ENCODE measurements at places on chromosomes 3 and 15.

GRCh38 chr3:173096994-173097785 lies 43.8 kb downstream of the SPATA16 start:
- no peak for DNase-seq

DNA sequence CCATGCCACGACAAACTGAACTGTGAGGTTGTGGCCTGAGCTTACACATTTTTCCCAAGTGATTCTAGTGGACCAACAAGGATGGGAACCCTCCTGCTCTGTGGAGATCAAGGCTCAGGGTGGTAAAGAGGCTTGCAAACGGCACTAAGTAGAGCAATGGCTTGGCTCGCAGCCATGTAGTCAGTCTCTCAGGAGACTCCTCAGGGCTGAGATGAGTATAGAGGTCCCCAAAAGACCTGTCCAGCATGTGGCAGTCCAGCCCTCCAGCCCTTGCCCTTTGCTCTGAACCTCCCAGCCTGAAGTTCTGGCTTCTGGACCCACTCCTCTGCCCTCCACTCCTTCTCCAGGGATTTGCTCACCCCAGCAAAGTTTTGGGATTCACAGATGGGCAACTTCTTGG lies 8.3 kb upstream of the CAMP start:
- DNase-seq: no peak

DNA sequence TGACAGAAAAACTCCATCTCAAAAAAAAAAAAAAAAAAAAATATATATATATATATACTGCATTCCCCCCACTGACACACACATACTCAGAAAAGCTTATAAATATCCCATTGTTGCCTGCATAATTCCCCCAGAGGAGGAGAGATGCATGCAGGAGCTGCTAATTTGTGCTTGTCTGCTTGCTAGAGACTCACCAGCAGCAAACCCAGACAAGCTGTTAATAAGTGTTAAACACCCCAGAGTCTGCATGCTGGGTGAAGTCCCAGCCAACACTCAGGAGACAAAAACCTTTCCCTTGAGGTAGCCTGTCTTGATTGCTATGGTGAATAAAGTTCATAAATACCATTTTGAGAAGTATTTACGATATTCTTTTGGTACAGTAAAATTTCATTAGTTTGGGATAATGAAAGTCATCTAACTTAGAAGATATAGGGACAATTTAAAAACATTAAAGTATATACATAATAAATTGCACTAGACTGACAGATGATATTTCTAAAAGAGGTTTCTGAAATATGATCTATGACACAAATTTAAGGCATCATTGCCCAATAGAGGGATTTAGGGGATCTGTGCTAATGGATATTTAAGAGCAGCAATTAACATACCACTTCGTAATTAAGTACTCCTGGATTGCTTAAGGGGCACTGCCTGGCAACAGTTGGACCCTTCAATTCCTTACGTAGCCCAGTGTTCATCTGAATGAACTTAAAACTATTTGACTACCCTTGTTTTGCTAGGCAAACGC lies 400.0 kb upstream of the C2CD4B start:
- no peak for DNase-seq

DNA sequence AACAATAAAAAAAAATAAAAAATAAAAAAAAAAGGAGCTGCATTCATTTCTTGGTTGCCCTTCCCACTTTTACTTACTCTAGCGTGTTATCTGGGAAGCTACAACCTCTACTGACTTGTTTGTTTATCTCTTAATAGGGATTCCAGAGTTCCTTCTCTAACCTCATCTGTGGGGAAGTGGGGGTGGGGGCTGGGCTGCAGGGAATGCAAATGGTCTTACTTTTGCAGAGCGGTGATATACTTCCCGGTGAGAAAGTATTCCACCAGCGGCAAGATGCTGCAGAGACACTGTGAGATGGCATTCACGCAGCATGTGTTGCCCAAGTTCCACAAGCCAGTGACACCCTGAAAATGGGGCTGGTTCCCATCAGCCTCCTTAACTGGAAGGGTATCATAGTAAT lies 2.1 kb downstream of the USP50 start:
- no peak for DNase-seq

DNA sequence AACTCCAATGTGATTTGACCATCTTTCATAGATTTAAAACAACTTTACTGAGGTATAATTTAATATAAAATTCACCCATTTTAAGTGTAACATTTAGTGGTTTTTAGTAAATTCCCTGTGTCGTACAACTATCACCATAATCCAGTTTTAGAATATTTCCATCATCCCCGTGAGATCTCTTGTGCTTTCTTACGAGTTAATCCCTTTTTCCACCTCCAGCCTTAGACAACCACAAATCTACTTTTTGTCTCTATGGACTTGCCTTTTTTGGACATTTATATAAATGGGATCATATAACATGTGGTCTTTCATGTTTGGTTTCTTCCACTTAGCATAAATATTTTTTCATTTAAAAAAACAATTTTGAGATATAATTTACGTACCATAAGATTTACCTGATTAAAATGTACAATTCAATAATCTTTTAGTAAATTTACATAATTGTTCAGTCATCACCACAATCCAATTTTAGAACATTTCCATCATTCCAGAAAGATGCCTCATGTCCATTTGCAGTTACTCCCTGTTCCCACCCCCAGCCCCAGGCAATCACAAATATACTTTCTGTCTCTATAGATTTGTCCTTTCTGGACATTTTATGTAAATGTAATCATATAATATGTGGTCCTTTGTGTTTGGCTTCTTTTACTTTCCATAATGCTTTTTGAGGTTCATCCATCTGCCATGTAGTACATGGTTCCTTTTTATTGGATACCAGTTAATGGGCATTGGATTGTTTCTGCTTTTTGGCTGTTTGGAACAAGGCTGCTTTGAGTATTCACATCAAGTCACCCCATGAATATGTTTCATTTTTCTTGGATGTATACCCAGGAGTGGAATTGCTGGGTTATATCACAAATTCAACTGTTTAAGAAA lies 3.1 kb downstream of the OXSR1 start:
- no peak for DNase-seq

- no peak for DNase-seq
Measured at GRCh38 chr3:149662240-149662887, 4.5 kb upstream of the WWTR1 start.

GRCh38 chr3:52231502-52232278 lies 6.2 kb upstream of the TLR9 start:
- no peak for DNase-seq

DNA sequence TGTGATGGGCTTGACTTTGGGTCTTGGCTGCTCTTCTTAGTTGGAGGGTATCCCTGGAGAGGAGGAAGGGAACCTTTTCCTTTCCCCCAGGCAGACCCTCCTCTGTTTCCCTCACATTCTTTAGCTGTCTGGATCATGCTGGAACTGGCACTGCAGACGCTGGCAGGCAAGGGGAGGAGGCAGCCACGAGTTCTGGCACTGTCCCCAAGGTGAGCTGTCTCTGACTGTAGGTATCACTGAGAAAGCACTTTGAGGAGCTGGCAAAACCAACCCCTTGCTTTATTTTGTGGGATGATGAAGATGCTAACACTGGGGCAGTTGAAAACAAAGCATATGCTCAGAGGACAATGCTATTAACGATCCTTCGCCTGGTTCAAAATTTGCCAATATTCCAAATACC lies 175.0 kb downstream of the SOX2 start:
- DNase-seq: no peak

DNA sequence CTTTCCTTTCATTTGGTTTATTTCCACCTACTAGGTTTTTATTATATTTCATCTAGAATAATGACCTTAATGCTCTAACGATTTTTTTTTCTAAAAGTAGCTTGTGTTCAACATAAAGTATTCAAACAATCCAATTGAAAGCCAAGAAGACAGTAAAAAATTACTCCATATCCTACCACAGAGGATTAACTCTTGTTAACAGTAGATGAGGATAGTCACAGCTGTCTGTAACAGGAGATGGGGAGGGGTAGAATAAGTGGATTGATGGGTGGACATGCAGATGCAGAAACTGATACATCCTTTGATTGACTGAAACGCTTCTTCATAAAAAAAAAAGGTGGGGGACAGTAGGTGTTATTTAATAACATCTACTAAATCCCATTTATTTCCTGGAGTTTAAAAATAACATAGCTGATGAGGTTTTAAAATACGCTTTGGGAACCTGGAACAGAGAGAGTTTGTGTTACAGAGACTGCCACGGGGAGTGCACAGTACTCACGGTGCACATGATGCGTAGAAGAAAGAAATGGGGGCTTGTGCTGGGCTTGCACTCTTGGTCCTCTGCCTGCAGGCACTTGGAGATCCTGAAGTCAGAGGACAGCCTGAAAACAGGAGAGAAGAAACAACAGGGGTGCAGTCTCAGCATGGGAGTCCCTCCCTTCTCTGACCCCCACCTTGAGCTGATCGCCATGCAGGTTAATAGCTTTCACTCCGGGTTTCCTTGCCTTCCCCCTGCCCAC lies 226.7 kb downstream of the THSD4 start:
- no peak for DNase-seq
